ENCODE measurements at places on chromosomes 16 and 17.

DNA sequence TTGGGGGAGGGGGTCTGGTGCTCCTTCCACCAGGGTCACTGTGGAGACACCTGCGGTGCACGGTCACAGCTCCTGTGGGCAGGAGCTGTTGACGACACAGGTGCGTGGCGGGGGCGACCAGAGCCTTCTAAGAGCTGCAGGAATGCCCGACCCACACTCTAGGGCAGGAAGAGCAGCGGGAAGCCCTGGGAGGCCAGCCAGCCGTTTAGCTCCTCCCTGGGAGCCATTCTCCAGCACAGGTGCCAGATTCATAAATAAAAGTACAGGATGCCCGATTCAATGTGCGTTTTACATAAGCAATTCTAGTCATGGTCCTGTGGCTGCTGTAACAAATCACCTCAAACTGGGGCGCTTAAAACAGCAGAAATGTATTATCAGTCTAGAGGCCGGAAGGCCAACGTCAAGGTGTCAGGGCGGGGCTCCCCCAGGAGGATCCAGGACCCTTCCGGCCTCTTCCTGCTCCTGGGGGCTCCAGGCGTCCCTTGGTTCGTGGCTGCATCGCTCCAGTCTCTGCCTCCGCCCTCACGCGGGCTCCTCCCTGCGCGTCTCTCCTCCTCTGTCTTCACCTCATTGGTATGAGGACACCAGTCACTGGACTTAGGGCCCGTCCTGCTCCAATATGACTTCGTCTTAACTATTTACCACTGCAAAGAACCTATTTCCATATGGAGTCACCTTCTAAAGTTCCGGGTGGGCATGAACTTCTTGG, 155.4 kb downstream of the FOXL1 start:
- DNase-seq: no peak

- DNase-seq: no peak
Observed at GRCh38 chr17:18224387-18225120, 881 bp upstream of the LLGL1 start.

GRCh38 chr17:4616476-4616875, 25.0 kb downstream of the ALOX15 start:
- no peak for DNase-seq

- DNase-seq: no peak
Observed at GRCh38 chr17:20304961-20305360, 162.4 kb downstream of the LGALS9B start.

DNA sequence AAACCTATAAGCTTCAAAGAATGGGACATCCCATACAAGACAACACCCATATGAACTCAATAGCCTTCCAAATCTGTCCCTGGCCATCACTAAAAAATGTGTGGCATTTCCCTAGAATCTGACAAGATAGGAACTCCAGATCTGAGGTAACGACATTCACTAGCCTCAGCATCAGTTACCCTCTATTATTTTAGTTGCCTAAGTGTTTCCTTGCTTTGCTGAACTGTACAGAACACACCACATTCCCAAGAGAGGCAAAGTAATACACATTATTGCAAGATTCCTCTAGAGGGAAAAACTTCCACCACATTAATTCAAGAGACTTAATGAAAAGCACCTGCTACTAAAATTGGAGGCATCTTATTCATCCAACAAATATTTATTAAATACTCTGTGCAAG, 5.0 kb downstream of the LSM12 start:
- DNase-seq: no peak

GRCh38 chr16:68022278-68022727, 729 bp downstream of the DDX28 start:
- no peak for DNase-seq

All from type B pancreatic cell (in vitro differentiated cells).